Dermis microvascular lymphatic vessel endothelial cell (primary cell): ENCODE measurements at places on chromosomes 4 and X.

DNA sequence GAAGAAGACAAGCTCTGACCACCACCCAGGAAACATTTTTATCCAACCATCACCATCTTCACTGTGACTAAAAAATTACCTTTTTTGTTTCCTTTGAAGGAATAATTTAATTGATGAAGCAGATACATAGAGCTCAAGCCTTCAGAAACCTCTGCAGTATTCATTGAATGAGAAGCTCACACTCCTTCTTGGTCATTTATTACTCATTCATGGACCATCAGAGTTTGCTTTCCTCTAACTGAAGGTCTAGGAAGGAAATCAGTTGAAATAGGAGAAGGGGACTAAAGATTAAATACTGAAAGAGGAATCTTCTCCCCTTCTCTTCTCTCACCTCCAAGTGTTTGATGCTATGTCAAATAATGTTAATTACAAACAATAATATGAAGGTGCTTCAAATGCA lies 290.6 kb upstream of the KLF3 start:
- no peak for DNase-seq

GRCh38 chrX:121093011-121093410 lies 45.6 kb downstream of the GLUD2 start:
- no peak for DNase-seq

GRCh38 chrX:106302304-106302703 lies 134.2 kb downstream of the PWWP3B start:
- no peak for DNase-seq

DNA sequence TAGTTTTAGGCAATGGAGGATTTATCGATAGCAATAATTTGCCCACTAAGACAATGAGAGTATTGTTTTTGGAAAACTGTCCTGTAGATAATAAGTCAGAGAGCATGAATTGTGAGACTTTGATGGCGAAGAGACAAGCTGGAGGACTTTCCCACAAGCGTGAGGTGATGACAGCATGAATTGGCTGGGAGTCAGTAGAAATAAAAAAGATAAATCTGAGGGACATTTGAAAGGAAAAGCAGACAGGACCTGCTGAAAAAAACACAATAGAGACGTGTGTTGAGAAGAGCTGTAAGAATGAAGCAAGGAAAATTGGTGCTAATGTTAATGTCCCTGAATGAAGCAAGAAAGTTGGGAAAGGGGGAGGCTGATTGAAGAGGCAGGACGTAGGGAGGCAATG lies 233.5 kb downstream of the DCTD start:
- peak; percentile 51 for DNase-seq

- no peak for DNase-seq
Observed at GRCh38 chrX:45479835-45480422, 279.3 kb upstream of the DIPK2B start.

- no peak for DNase-seq
Observed at GRCh38 chr4:38514465-38515146, 149.4 kb upstream of the KLF3 start.

DNA sequence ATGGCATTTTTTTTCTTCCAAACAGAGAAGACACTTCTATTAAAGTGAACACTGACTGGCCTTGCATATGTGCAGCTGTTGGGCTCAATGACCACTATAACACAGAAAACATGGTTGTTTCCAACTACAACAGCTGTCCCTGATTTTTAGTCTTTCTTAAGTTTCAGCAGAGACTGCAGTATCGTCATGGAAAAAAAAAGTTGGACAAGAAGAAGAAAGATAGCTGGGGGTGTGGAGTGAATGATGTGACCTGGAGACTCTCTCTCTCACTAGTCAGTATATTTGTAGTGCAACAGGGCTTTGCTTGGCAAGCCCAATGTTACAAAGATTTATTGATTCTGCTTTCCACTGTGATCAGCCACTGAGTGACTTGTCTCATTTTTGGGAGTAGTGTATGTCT lies 29.5 kb upstream of the C4orf54 start:
- no peak for DNase-seq

DNA sequence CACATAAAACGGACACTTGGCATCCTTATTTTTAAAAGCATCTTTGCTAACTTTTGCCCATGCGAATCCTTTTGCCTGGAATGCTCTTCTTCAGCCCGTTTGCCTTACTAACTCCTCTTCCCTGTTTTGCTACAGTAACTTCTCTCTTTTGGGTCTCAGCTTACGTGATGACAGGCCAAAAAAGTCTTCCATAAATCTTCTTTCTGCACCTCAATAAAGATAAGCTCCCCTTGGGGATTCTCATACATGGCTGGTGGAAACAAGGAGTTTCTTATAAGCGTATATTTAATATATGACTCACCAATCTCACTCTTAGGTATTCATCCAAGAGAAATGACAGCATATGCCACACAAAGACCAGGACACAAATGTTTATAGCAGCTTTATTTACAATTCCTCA lies 192.7 kb downstream of the RCHY1 start:
- DNase-seq = no peak

- DNase-seq = peak; percentile 22
Observed at GRCh38 chr4:47686294-47686872, 151.5 kb downstream of the CORIN start.

- no peak for DNase-seq
Observed at GRCh38 chr4:57905965-57906364, 795.8 kb upstream of the IGFBP7 start.

- no peak for DNase-seq
Observed at GRCh38 chr4:110627977-110628662, 5.2 kb upstream of the PITX2 start.

GRCh38 chr4:139668036-139668435 lies 2.4 kb downstream of the MGST2 start:
- no peak for DNase-seq

- DNase-seq = no peak
Observed at GRCh38 chrX:131677655-131678628, 134.1 kb downstream of the OR13H1 start.

DNA sequence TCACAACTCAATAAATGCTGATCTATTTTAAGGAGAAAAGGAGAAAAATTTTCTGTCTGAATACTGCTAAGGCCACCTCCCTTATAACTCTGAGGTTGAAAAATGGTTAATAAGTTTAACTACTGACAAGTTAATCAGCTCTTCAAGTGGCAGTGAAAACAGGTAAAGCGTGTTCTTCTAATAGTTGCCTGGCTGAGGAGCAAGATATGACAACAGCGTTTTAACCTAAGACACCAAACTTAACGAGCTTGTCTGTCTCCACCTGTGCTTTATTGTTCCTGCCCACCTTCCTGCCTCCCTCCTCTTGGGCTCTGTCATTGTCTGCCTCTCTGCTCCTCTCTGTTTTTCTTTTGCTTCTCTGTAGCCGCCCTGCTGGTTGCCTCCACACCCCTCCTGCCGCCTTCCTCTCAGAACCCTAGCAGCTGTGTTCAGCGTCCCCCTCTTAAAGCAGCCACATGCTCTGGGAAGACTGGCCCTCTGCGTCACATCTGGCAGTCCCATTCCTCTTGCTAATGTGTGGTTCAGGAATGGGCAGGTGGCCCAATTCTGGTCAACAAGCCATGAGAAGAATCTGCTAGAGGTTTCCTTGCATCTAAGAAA lies 4.3 kb upstream of the TSPAN5 start:
- no peak for DNase-seq

DNA sequence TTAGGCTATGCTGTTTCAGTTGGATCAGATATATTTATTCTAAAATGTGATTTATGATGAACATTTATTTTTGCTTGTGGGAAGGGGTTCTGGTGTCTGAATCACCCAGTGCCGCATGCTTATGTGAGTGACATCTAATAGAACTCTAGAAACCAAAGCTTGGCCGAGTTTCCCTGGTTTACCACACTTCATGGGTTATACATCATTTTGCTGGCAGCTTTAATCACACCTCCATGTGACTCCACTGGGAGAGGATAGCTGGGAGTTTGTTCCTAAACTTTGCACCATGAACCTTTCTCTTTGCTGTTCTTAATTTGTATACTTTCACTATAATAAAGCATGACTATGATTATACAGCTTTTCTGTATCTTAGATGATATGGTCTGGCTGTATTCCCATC lies 382.9 kb downstream of the INPP4B start:
- DNase-seq = no peak

DNA sequence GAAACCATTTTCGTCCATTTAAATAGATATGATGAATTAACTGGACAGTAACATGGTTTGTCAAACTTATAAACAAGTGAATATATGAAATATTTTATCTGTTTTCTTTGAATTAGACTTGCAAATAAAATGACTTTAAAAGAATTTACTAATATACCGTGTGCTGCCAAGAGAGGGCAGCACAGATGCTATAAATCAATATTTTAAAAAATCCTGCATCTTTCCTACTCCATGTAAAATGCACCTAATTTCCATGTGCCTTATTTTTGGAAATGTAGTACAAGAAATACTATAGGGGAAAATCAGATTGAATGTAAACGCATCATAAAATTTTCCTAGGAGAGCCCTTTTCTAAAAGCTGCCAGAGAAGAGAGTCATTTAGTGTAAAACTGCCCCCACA lies 62.2 kb downstream of the PRKX start:
- DNase-seq = peak; percentile 24

- no peak for DNase-seq
Observed at GRCh38 chr4:108926061-108926460, 163.2 kb upstream of the ETNPPL start.

DNA sequence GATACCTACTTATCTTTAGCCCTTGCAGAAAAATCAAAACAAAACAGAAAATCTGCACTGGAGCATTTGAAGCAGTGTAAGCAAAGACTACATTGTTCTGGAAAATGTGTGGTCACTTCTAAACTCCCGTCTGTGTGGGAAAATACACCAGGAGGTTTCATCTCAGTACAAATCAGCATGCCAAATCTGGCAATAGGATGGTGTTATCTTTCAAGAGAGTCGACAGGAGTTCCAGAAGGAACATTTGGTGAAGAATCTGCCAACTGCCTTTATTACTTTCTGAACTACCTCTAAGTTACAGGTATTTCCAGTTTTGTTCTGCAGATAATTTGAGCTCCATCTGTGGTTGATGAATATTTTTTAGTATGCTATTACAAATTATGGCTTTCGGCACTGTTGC lies 1348.0 kb downstream of the RAPGEF2 start:
- no peak for DNase-seq

DNA sequence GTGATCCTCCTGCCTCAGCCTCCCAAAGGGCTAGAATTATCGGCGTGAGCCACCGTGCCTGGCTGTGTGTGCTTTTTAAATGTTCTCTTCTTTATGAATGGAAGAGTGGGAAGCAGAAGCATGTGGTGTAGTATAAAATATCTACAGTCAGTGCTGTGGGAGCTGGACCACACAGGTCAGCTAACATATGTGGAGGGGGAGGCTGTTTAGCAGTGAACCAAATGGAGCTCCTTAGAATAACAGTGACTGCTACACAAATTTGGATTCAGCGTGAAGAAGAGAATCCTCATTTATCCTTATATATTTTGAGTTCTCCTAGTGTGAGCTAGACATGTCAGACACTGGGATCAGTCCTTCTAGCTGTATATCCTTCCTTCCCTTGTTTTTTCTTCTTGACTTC lies 3.2 kb downstream of the SNX25 start:
- DNase-seq = no peak

GRCh38 chrX:56727531-56727930 lies 1.5 kb upstream of the NBDY start:
- DNase-seq = no peak

- no peak for DNase-seq
Observed at GRCh38 chr4:80143307-80143679, 54.0 kb upstream of the PRDM8 start.
